ENCODE measurements at places on chromosomes 3 and 15. TPM values are rescaled to one million over a fixed set of nuclear protein-coding genes. Genes with fewer than 3 reads are reported as not detected.

The SH2D7 gene
- not detected for total RNA-seq

The FMN1 gene
- total RNA-seq = 0.03 TPM

The DAPK2 gene
- total RNA-seq = 3.2 TPM

The RPP14 gene
- 10.7 TPM for total RNA-seq

The SAXO2 gene
- total RNA-seq = not detected

The ATP13A3 gene
- total RNA-seq = 77.8 TPM

The RPSA gene
- 1,345 TPM for total RNA-seq

The NOX5 gene
- not detected for total RNA-seq

The HRG gene
- total RNA-seq = not detected

The PLOD2 gene
- 0.53 TPM for total RNA-seq

- no peak for DNase-seq
Observed at GRCh38 chr3:107456501-107456900, 66.3 kb upstream of the BBX start.

GRCh38 chr3:169268286-169268776 is 395.2 kb downstream of the MECOM start:
- no peak for DNase-seq

DNA sequence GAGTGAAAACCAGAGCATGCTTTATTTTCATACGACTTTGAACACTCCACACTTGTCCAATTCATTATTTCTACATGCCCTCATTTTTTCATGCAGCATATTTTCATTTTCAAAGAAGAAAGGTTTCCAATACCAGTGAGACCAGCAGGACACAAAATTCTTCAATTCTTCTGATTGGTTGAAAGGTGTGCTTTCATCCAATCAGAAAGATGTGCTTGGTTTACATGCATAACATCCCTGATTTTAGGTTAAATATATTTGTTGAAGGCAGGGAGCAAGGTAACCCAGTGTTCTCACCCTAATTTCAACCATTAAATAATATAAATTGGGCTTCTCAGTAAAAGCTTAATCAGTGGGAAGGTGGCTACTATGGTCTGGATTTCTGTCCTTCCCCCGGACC is 47.5 kb upstream of the PPIB start:
- DNase-seq = no peak

DNA sequence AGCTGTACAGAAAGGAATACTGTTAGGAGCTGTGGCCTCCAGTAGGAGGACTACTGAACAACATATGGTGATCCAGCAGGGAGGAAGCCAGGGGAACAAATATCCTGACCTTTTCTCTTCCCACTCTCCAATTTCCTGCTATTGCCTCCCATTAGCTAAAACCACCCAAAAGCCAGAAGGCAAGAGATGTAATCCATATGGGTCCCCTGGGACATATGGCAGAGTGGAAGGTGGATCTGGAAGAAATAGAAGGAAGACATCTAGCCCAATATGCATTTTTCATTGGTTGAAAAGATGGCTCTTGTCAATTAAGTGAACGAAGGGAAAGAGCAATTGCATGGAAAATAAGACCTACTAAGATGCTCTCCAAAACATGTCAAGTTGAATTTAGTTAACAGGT is 167.2 kb downstream of the CNTN3 start:
- DNase-seq = no peak

DNA sequence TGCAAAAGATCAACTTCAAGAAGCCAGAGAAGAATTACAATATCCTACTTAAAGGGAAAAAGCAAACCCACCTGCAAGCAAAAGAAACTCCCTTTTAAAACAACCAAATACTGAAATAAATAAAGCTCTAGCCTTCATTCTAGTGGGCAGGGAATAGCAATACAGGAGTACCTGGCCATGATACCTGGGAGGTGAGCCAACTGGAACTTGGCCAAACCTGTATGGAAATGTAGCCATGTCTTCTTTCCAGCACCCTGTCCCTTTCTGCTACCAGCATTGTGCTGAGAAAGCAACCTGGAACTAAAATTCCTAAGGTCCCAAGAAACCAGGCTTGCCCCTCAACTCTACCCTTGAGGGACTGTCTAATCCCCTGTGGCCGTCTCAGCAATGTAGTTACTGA is 530.0 kb downstream of the EPHB1 start:
- DNase-seq = no peak

DNA sequence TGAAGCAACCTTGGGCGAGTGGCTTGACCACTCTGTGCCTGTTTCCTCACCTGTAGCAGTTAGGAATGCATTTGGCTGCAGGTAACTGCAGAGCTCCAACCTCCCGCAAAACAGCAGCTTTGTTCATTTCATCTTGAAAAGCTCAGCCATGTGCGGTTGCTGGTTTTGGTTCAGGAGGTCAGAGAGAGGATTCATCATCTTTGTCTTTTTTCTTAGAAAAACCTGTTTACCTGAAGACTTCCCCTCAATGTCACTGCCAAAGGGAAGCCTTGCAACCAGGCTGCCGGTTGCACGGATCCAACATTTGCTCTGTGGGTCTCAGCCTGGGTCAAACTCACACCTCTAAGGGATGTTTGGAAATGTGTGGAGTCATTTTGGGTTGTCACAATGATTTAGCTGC is 16.4 kb upstream of the FURIN start:
- DNase-seq = peak; percentile 73

GRCh38 chr15:95658799-95659198 is 671.7 kb upstream of the NR2F2 start:
- no peak for DNase-seq

GRCh38 chr3:38548154-38548931 is 52.2 kb downstream of the EXOG start:
- DNase-seq = peak; percentile 9

DNA sequence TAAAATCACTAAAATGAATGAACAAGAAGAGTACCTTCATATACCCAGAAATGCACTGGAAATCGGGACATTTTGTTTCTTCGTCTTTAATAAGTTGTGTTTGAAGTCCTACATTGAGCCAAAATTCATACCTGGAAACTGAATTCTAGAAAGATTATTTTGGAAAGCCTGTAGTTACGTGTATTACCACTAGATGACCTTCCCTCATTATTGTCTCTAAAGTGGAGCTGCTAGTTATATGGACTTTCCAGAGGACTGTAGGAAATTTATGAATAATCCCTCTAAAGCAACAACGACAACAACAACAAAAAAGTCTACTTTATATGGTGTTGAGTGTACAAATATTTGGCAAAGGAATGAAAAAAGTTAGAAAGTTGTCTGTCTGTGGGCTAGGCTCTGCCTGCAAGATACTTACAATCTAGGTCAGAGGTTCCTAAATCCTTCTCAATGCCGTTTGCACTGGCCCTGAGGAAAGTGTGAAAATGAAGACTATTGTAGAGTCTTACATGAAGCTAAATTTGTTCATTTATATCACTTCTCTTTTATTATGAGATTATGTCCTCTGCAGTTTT is 234.8 kb upstream of the NR2E3 start:
- no peak for DNase-seq

GRCh38 chr15:41104234-41104633 is 11.8 kb downstream of the INO80 start:
- no peak for DNase-seq

GRCh38 chr3:99878005-99878404 is 60.3 kb downstream of the CMSS1 start:
- no peak for DNase-seq

GRCh38 chr15:98651036-98651481 is 2.7 kb downstream of the IGF1R start:
- peak; percentile 26 for DNase-seq

DNA sequence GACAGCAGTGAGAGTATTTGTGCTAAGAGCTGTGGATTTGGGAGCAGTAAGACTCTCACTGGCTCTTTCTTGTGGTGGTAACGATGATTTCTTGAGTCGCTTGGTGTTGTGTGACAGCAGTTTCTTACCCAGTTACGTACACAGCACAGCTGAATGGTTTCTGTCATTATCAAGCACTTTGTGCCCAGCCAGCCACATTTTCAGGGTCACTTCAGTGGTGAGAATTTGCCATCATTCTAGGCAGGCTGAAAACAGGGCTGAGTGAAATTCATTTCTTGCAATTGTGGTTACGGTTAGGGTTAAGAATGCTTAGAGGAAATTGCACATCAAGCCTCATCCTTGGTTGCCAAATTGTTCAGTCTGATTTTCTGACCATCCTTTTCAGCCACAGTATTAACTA is 130.1 kb downstream of the RYR3 start:
- DNase-seq = no peak

GRCh38 chr3:24525022-24525421 is 30.4 kb upstream of the THRB start:
- no peak for DNase-seq

- DNase-seq = no peak
Observed at GRCh38 chr15:59993041-59993750, 10.9 kb upstream of the FOXB1 start.
